Vagina (tissue), 2 donors: ENCODE measurements at places on chromosomes 1 and 21.

DNA sequence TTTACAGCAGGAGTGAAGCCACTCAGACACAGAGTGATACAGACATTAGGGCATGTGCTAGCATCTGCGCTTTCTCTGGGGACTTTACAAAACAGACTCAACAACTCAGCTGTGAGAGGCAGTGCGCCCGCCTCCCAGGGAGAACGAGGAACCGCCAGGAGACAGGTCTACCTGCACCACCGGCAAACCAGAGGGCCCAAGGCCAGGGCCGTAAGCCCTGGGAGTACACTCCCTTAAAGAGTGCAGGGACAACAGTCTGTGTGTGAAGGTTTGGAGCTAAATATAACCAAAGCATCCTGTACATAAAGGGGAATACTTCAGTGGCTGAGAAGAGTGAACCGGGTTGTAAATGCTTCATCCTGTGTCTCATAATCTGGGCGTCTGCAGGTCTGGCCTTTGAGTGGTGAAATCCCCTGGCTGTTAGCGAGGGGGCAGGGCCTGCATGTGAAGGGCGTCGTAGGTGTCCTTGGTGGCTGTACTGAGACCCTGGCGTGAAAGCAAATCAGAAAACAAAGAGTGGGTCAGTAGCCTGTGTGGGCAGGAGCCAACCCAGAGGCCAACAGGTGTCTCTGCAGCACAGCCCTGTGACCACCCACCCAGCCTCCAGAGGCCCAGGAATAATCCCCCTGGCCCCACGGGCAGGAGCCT, 86.9 kb downstream of the CD247 start:
- DNase-seq, result no peak

- no peak for DNase-seq
These were observed 89.1 kb downstream of the RWDD3 start for GRCh38 chr1:95323123-95323522.

DNA sequence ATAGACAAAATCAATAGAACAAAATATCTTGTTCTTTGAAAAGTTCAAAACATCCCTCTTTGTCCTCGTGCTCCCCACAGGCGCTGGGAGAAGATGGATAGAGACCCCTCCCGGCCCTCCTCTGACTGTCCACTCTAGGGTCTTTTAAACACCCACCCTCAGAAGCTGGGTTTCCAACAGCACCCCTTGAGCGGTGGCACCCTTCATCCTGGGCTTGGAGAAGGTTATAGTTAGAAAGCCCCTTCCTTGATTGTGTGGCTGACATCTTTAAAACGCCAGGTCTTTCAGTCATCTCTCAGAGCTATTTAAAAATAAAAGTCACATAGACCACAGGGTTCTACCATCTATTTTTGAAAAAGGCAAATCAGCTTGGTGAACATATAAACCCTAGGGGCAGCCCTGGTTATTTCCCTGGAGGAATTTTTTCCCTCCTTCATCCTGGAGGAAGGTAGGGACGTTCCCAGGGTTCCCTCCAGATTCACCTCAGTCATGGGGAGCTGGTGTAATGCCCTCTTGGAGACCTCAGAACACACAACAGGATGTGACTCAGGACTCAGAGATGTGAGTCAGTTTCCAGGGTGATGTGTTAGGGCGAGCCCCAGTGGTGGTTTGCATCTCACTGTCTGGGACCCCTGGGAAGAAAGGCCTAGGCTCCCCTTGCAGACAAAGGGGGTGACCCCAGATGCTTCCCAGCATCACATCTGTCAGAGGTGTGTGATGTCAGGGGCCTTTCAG, 138.5 kb downstream of the CLIC6 start:
- DNase-seq, result no peak

DNA sequence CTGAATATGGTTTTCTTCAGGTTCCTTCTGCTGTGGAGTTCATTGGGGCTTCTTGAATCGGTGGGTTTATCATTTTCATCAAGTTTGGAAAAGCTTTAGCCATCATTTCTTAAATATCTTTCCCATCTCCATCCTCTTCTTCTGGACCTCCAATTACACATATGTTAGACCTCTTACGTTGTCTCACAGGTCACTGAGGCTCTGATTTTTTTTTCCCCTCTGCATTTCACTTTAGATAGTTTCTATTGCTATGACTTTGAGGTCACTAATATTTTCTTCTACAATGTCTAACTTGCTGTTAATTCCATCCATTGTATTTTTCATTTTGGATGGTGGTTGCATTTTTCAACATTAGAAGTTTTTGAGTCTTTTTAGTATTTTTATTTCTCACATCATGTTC, 47.3 kb upstream of the CASZ1 start:
- DNase-seq, result no peak

GRCh38 chr1:99490031-99490430, 155.9 kb upstream of the PALMD start:
- DNase-seq, result no peak
